ENCODE measurements at places on chromosomes 16 and 17.

DNA sequence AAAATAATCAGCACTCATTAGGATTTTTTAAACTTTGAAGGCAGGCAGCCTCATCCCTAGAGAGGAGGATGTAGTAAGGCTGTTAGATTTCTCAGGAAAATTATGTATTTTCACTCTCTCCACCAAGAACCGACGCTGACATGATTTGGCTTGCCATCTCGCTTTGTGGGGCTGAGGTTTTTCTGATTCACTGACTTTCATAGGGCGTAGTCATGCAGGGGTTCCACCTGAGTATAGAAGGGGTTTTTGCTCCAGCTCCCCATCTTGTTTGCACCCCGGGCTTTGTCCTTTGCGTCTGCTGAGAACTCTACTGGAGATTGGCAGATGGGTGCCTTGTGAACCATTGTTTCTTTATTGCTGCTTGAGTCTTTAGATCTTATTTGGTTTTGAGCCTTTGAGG lies 20.2 kb downstream of the TOM1L1 start:
- DNase-seq, result no peak

DNA sequence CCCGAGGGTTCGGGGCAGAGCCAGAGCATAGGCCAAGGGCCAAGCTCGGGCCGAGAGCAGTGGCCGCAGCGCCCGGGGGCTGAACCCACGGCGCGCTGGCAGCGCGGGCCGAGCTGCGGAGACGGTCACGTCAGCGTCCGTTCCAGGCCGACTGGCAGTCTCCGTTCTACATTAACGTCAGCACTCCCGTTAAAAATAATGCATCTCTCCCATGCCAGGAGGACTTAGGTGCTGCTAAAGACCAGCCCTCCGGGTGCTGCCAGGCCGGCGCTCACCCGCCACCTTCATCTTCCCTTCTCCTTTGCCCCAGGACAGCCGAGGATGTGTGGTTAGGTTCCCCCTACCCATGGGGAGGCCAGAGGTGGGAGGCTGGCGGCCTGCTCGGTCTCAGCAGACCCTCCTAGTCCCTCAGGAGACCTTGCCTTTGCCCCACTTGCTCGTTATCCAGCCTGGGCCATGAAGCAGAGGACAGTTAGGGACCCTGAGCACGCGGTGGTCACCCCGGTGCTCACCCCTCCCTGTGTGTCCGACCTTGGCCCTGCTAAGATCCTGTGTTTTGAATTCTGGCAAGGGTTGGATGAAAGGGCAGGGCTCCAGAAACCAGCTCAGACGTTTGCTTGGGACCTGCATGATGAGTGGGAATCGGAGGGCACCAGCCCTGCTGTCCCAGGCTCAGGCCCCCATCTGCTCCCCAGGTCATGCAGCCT lies 572 bp downstream of the MPG start:
- DNase-seq, result peak; percentile 71

DNA sequence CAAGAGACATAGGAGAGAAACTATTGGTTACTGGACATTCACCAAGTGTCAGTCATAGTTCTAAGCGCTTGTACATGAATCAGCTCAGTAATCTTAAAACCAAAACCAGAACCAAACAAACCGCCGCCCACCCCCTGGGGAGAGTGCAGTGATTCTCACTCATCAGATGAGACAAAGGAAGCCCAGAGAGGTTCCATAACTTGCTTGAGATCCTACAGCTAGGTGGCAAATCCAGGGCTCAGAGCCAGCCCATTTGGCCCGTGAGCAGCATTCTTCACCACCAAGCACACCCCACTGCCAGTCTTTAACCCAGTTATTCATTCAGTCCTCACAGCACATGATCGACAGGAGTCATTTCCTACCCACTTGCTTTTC lies 37.2 kb upstream of the RGS9 start:
- DNase-seq, result peak; percentile 92

DNA sequence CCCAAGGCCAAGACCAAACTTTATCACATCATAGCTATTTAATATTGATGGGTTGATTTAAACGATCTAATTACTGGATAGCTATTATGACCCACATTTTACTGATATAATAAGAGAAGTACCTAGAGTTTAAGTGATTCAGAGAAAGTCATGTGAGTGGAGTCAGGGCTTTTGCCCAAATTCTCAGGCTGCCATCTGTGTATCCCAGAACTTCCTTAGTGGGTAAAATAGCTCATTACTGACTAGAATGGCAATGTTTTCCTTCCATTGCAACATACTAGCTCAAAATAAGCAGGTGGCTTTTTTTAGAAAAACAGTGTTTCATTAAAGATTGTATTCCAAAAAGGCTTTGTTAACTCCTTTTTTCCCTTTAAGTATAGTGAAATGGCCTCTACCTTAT lies 113.9 kb upstream of the MAF start:
- no peak for DNase-seq

DNA sequence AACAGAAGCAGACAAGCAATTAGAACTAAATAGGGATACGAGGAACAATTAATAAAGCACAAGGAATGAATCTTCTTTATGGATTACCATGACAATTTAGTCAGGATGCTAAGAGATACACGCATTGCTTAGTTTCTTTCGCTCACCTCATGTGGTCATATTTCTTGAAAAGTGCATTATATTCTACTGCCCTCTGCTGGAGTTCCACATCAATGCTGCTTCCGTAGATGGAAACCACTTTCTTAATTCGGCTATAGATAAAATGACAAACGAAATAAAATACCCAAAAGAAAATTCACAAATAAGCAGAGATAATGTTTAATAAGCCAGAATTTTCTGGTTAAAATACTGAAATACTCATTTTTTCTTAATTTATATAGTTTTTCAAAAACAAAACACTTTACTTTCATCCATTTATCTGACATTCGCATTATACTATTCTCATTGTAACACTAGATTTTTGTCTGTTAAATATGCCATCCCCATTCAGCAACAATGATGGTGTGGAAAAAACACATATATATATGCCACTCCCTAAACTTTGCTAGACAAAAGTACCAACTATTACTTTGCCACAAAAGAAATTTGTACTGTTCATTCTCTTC lies 22.0 kb upstream of the PHLPP2 start:
- peak; percentile 80 for DNase-seq

DNA sequence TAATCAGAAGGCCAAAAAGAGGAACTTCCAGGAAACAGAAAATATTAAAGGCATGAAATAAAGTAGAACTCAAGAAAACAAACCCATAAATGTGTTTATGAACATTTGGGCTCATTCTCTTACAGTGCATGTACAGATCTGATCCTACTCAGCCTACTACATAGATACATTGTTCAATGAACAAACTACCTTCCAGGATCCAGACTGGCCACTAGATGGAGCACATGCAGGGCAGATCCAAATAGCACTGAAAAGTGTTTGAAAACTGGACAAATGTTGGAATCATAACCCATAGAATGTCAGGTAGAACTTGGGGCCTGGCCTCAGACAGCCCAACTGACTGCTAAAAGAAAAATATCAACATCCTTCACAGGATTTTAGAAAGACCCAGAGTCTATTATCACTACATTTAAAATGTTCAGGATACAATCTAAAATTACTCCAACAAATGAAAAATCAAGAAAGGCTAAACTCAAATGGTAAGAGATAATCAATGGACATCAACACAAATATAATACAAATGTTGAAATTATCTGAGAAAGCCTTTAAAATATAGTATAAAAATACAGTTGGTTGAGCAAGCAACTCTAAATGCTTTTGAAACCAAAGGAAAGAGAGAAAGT lies 122.4 kb upstream of the NUDT7 start:
- DNase-seq, result peak; percentile 78

DNA sequence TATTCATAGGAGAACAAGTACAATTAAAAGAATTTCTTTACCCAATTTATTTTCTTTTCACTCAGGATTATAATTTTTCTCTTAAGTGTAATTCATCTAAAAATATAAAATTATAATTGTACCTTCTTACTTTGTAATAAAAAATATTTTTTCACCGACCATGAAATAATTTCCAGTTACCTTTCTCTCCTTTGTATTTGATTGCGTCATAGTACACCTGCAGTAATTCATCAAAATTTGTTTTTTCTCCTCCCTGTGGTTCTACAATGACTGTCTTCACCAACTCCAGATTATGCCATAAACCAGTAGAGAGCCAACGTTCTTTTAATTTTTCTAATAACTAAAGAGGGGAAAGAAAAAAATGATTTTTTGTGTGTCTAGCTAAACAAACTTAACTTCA lies 119.1 kb downstream of the BRIP1 start:
- DNase-seq, result no peak

DNA sequence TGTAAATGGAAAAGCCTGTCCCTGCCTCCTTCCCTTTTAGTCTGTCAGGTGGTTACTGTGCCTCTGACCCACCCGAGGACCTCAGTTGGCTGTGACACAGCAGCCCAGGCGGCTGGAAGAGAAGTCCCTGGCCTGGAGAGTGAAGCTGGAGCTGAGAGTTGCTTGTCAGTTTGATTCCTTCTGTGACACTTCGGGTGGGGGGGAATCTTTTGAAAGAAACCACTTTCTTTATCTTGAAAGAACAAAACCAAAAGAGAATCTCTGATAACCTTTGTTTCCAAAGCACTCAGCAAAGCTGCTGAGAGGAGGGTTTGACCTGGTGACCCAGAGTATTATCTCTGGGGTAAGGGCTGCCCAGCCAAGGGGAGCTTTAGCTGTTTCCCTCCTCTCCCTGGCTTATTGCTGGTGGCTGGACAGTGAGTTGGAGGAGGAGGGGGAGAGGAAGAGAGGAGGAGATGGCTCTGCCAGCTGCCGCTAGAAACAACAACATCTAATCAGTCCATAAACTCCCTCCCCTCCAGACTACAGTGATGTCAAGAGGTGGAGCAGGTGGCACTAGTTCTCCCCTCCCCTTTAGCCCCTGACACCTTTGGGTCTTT lies 34.0 kb downstream of the YPEL2 start:
- no peak for DNase-seq

DNA sequence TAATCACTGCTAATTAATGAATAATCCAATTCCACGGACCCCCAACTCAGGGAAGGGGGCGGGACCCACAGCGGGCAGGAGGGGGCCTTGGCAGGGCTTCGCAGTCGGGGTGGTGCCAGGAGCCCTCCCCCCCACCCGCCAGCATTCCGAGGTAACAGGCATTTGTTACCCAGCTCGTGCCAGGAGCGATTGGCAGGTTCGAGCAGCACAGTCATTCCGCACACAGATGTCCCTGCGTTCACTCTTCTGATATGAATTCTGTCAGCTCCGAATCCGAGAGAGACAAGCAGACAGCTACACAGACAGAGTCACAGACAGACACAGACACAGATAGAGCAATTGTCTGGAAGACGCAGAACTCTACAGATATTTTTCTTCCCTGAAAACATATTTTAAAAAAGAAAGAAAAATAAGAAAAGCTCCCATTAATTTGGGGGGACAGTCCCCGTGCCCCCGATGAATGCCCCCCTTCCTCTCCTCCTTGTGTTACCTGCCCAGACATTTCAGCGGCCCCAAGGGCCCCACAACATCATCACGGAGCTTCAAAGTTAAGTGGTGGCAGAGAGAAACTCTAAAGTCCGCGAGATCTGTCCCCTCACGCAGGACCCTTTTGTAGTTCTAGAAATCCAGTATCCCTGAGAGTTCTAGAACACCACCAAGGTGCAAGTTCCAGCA lies 10.2 kb downstream of the NEUROD2 start:
- no peak for DNase-seq

GRCh38 chr17:80944326-80944725 lies 47.3 kb upstream of the CHMP6 start:
- no peak for DNase-seq

DNA sequence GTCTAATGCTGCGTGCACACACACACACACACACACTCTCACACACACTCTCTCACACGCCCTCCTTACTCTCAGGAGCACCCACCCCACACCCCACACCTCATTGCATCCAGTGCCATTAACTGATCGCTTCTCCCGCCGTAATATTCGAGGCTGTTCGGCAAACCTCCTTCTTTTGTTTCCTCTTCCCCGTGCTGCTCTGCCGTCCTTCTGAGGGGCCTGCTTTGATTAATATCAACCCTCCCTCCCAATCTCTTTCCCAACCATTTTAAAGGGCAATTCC lies 156.2 kb upstream of the TNRC6C start:
- DNase-seq, result no peak

DNA sequence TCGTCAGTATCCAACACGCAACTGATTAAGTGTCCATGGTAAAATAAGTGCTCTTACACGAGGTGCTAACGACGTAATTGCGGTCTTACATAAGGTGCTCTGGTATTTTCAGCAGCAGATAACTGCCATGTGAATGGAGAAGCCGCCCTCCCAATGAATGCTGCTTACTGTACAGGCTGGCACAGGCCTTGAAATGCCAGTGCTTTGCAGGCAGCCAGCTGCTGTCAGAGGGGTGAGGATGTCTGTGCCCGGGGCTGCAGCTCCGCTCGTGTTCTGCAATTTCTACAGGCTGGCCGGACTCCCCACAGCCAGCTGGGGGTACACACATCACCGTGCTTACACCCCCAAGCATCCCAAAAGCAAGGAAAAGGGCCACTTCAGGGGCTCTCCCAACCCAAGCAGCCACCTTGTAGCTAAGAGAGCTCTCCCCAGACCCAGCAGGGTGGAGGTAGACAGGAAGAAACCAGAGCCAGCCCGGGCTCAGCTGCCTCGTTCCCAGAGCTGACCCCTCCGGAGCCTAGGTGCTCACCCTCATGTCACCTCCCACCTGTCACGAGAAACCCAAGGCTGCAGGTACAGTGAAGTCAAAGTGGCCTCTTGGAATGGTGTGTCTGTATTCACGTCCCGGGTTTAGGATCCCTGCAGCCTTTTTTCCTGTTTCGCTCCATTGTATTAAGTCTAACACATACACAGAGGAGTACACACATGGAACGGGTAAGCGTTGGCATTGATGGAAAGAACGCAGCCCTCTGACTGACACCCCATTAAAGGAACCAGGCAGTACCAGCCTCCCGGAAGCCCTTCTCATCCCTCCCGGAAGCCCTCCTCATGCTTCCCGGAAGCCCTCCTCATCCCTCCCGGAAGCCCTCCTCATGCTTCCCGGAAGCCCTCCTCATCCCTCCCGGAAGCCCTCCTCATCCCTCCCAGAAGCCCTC lies 27.2 kb upstream of the RPH3AL start:
- no peak for DNase-seq

GRCh38 chr17:17056156-17056539 lies 13.9 kb downstream of the MPRIP start:
- DNase-seq, result no peak

DNA sequence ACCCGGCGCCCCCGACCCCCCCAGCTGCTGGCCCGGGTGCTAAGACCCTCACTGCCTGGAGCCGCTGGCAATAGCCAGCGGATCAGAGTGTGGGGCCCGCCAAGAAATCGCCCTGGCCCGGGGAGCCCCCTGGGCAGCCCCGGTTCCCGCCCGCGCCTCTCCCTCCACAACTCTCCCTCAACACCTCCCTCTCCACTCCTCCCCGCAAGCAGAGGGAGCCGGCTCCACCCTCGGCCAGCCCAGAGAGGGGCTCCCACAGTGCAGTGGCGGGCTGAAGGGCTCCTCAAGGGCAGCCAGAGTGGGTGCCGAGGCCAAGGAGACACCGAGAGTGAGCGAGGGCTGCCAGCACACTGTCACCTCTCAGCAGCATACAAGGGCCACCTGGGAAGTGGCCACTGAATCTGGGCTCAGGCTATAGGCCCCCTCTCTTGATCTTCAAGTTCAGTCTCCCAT lies 385.5 kb downstream of the SEC14L1 start:
- no peak for DNase-seq

GRCh38 chr17:9465210-9465921 lies 110.3 kb downstream of the STX8 start:
- DNase-seq, result peak; percentile 83

All from choroid plexus epithelial cell (primary cell).